ENCODE measurements at places on chromosomes 7 and 10. TPM values are rescaled to one million over a fixed set of nuclear protein-coding genes. Genes with fewer than 3 reads are reported as not detected.

UTF1 gene
- not detected for total RNA-seq

PRKAR2B gene
- 22.2 TPM for total RNA-seq

INMT gene
- 5.6 TPM for total RNA-seq

IFIT1B gene
- total RNA-seq, result 6.7 TPM

ZMYND11 gene
- 126 TPM for total RNA-seq

LRRC4 gene
- total RNA-seq, result 16.1 TPM

- no peaks in the 10 kb centered on the region for H3K27me3 ChIP-seq
- no peak for DNase-seq
Measured at GRCh38 chr7:22831602-22832305, 9.1 kb upstream of the TOMM7 start.

DNA sequence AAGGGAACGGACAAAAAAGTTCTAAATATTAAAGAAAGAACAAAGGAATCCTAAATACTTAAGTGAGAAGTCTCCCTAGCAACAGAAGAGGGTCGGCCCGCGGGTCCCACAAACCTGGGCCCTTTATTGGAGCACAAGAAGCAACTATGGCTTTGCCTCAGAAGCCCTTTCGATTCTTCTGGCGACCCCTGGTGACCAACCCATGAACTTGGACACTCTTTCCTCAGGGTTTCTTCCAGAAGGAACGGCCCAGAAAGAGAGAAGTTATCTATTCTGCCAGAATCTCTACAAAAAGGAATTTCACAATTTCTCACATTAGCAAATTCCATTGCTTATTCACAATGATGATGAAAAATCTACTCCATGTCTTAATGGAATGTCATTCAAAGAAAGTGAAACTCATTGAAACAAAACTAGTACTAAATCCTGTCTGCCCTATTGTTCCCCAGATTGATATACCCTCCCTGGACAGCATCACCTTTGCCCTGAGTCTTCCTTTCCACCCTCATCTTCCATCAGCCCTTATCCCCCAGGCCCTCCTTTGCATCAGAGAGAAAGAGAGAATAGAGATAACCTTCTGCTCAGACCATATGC, 43.7 kb downstream of the CPVL start:
- H3K4me1 ChIP-seq, result no peaks in the 10 kb centered on the region
- H3K27me3 ChIP-seq, result no peaks in the 10 kb centered on the region
- no peak overlapping the region for H3K4me3 ChIP-seq
- H3K36me3 ChIP-seq, result no peaks in the 10 kb centered on the region
- no peak for DNase-seq

- H3K27me3 ChIP-seq, result no peaks in the 10 kb centered on the region
- H3K4me3 ChIP-seq, result no peak overlapping the region
- no peak for DNase-seq
- H3K27ac ChIP-seq, result no peak overlapping the region
Measured at GRCh38 chr7:17481118-17481517, 182.7 kb downstream of the AHR start.

GRCh38 chr7:132226957-132227290, 349.3 kb downstream of the PLXNA4 start:
- no peak for DNase-seq
- H3K27me3 ChIP-seq, result no peaks in the 10 kb centered on the region
- H3K4me3 ChIP-seq, result no peak overlapping the region
- no peak overlapping the region for H3K27ac ChIP-seq

DNA sequence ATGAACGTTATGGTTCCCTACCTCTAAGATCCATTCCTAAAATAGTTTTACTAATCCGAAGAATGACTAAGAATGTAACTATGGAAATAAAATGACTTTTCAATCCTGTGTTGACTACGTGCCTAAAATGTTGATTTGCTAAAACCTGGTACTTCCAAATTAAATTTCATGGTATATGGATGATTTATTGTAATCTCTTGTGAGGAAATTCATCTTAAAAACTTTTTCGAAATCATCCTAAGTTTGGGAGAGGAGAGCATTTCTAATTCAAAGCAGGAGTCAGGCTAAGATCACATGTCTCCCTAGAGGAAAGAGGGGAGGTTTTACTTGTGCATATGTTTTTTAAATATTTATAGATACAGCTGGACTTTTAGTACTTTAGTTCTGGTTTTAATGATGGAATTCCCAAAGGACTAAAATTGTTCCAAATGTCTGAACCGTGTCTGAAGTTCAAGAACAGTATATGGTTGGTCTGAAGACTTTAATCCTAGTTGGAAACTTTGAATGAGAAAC, 483.9 kb downstream of the AUTS2 start:
- no peak overlapping the region for H3K27ac ChIP-seq
- no peaks in the 10 kb centered on the region for H3K36me3 ChIP-seq
- H3K27me3 ChIP-seq, result no peaks in the 10 kb centered on the region
- no peak overlapping the region for H3K4me3 ChIP-seq

GRCh38 chr10:93376372-93377293, 105.5 kb downstream of the MYOF start:
- H3K36me3 ChIP-seq, result no peaks in the 10 kb centered on the region
- DNase-seq, result peak; percentile 45
- peak overlapping the region; percentile 76 for H3K27ac ChIP-seq
- H3K4me3 ChIP-seq, result peak overlapping the region; percentile 4
- peaks cover 3% of the 10 kb centered on the region for H3K4me1 ChIP-seq

GRCh38 chr10:79390551-79391229, 43.4 kb downstream of the PPIF start:
- peaks cover 49% of the 10 kb centered on the region for H3K4me1 ChIP-seq
- no peak overlapping the region for H3K27ac ChIP-seq
- H3K27me3 ChIP-seq, result no peaks in the 10 kb centered on the region

- peaks cover 18% of the 10 kb centered on the region for H3K4me1 ChIP-seq
- H3K4me3 ChIP-seq, result no peak overlapping the region
- H3K27ac ChIP-seq, result no peak overlapping the region
- no peak for DNase-seq
- no peaks in the 10 kb centered on the region for H3K36me3 ChIP-seq
Measured at GRCh38 chr7:36272567-36273269, 116.9 kb upstream of the ANLN start.

DNA sequence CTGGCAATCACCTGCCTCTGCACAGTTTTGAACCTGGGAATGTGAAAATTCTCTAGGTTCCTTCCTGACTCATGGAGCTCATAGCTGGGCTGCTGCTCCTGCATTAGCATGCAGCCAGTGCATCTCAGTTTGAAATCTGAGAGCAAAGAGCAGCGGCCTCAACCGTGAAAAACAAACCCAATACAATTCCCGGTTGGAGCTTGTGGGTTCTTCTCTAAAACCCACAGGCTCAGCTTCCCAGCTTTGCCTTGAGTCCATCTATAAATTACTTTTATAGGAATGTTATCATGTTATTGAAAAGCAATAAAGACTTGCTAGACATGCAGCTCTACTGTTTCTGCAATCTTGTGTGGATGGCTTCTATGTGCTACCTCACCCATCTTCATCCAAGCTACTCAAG, 191.7 kb downstream of the CXCL12 start:
- no peak overlapping the region for H3K27ac ChIP-seq
- no peaks in the 10 kb centered on the region for H3K27me3 ChIP-seq
- H3K4me1 ChIP-seq, result peaks cover 3% of the 10 kb centered on the region
- H3K36me3 ChIP-seq, result no peaks in the 10 kb centered on the region
- no peak for DNase-seq

DNA sequence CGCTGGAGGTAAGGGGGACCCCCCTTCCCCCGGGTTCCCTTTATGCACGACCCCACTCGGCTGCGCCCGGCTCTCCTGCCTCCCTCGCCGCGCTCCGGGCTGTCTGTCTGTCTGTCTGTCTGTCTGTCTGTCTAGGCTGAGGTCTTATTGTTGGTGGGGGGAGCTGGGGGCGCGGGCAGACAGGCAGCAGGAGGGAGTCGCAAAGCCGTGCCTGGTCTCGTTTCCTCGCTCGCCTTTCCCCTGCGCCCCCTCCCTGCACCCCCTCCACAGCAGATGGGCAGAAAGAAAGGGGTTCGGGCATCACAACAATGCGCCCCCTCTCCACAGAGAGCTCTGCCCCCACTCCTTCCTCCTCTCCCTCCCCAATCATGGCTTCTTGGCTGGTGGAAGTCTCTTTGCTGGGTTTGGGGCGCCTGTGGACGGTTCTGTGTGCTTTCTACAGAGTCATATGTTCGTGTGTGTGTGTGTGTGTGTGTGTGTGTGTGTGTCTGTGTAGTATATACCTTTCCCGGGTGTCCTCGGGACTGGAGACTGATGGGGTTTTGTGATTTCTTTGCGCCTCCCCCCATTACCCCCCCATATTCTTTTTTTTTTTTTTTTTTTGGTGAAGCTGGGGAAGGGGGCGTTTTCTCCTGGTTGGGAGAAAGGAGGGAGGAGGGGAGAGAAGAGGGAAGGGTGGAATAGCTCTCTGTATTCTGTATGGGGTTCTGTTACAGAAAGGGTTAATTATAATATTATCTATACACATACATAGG, 1.9 kb downstream of the AUTS2 start:
- no peak overlapping the region for H3K27ac ChIP-seq
- H3K4me1 ChIP-seq, result peaks cover 19% of the 10 kb centered on the region
- peak; percentile 88 for DNase-seq
- H3K4me3 ChIP-seq, result peak overlapping the region; percentile 85
- no peaks in the 10 kb centered on the region for H3K27me3 ChIP-seq

DNA sequence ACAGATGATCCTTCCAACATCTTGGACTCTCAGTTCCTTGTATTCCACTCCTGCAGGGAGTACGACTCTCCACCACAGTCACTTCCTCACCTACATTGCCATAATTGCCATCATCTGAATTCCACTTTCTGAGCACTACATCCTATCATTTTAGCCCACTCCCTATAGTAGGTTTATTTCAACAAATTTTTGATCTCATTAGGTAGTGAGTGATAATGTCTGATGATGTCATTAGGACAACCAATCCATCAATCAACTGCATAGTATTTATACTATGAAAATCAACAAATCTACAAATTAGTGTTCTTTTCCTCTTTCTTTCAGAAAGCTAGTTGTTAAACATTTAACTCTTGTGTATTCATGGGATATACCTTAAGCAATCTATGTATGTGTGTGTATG, 13.7 kb upstream of the TRA2A start:
- H3K4me1 ChIP-seq, result no peaks in the 10 kb centered on the region
- no peaks in the 10 kb centered on the region for H3K27me3 ChIP-seq
- no peak for DNase-seq
- no peak overlapping the region for H3K27ac ChIP-seq
- no peak overlapping the region for H3K4me3 ChIP-seq
- no peaks in the 10 kb centered on the region for H3K36me3 ChIP-seq
